ENCODE measurements at places on chromosomes 7 and 10.

GRCh38 chr10:99791831-99792230 lies 9.4 kb downstream of the ABCC2 start:
- no peak for DNase-seq

DNA sequence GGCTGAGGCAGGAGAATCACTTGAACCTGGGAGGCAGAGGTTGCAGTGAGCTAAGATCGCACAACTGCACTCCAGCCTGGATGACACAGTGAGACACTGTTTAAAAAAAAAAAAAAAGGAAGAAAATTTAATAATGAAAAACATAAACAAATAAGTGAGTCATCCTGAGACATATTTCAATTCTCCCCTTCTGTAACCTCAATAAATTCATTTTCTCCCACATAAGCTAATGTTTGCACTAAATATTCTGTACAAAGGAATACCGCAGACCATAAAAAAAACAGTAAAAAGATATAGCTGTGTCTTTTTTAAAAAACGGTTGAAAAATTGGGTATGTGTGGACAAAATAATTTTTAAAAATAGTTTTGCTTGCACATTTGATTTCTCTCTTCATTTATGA lies 654.0 kb downstream of the KCNMA1 start:
- DNase-seq, result no peak

GRCh38 chr10:74329873-74330272 lies 178.9 kb downstream of the ADK start:
- DNase-seq, result no peak

GRCh38 chr7:15648461-15648961 lies 38.0 kb downstream of the MEOX2 start:
- DNase-seq, result no peak

DNA sequence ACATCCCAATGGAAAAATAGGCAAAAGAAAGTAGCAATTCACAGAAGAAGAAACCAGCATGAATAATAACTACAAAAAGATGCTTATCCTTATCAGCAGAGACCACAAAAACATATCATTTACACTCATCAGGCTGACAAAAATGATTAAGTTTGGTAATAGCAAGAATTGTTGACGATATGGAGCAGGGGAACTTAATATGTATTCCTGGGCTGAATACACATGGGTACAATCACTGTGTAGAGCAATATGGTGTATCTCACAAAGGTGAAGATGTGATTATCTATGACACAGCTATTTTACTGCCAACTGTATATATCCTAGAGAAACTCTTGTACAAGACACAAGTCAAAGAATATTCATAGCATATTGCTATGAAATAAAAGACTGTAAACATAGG lies 141.8 kb upstream of the NOBOX start:
- DNase-seq, result no peak

DNA sequence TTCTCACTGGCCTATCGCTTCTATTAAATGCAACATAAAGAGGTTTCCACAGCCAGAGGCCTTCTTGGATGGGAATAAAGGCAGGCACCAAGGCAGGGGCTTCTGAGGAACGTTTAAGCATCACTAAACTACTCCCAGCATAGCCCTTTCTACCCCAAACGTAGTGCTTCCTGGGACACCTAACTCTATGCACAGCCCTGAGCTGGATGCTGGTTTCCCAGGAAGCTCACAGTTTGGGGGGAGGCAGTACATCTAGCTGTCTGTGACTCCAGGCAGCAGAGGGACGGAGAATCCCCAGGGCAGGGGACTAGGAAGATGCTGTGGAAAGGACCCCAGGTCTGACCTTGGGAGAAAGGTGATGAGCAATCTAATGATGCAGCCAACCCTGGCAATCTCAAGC lies 192.8 kb upstream of the ZMIZ1 start:
- DNase-seq, result no peak

- DNase-seq, result no peak
Observed at GRCh38 chr10:127527891-127528290, 21.2 kb upstream of the NPS start.

- no peak for DNase-seq
Observed at GRCh38 chr7:66464059-66464458, 164.6 kb upstream of the KCTD7 start.

Measured in T-helper 22 cell (primary cell).